ENCODE measurements at places on chromosomes 11 and 22. TPM values are rescaled to one million over a fixed set of nuclear protein-coding genes. Genes with fewer than 3 reads are reported as not detected.

- H3K27me3 ChIP-seq, result no peaks in the 10 kb centered on the region
- H3K4me1 ChIP-seq, result no peaks in the 10 kb centered on the region
- no peaks in the 10 kb centered on the region for H3K36me3 ChIP-seq
- no peak overlapping the region for H3K27ac ChIP-seq
- no peak overlapping the region for H3K4me3 ChIP-seq
Observed at GRCh38 chr11:36818410-36818809, 220.4 kb upstream of the RAG2 start.

DNA sequence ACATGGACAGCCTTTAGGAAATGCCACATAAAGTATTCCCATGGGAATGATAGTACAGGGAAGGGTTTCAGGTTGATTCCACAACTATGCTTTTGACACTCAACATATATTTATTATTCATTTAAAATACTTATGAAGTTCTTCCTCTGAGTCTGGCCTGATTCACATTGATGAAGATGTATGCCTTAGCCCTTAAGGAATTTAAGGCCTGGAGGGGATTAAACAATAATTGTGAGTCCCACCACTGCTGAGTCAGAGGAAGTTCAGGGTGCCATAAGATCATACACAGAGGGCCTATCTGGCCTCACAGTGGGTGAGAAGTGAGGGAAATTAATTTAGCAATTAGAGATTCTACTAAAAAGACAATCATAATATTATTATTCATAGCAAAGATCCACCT lies 161.1 kb upstream of the SNX19 start:
- no peak for DNase-seq
- H3K36me3 ChIP-seq, result no peaks in the 10 kb centered on the region
- no peaks in the 10 kb centered on the region for H3K4me1 ChIP-seq
- H3K27ac ChIP-seq, result no peak overlapping the region
- H3K4me3 ChIP-seq, result no peak overlapping the region

The KRTAP5-8 gene
- total RNA-seq, result not detected

The POU2AF2 gene
- not detected for total RNA-seq
